ENCODE measurements at places on chromosomes 5 and 9.

GRCh38 chr9:105633411-105633810, 28.8 kb upstream of the TAL2 start:
- DNase-seq = no peak

- no peak for DNase-seq
Observed at GRCh38 chr5:132640613-132641012, 17.4 kb upstream of the IL13 start.

DNA sequence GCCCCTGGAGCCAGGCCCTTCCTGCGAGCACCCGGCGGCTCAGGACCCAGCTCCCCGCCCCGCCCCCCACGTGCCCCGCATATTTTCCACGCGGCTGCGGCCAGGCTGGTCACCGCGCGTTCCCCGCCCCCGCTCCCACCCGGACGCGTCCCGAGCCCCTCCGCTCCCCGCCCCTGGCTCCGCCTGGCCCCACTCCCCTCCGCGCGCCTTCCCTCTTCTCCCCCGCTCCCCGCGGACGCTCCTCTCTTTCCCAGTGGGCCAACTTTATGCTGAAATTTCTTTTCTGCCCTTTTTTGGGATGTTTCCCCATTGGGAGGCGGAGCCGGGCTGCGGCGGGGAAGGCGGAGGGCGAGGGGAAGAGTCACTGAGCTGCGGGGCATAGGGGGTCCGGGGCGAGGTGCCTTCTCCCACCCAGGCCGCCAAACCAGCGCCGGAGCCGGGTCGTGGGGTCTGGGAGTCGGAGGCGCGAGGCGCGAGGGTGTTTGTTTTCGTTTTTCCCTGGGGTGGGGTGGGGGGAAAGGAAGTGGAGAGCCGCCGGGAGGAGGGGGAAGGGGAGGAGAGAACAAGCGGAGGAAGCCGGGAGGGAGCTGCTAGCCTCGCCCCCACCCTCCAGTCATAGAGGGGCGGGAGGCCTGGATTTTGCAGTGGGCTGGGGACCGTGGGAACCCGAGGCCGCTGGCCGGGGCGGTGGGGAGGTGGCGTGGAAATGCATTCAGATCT, 1.0 kb upstream of the TPM2 start:
- DNase-seq = peak; percentile 62

- no peak for DNase-seq
Observed at GRCh38 chr9:134693641-134694367, 52.2 kb downstream of the COL5A1 start.

GRCh38 chr5:961711-962240, 46.8 kb upstream of the NKD2 start:
- DNase-seq = no peak

DNA sequence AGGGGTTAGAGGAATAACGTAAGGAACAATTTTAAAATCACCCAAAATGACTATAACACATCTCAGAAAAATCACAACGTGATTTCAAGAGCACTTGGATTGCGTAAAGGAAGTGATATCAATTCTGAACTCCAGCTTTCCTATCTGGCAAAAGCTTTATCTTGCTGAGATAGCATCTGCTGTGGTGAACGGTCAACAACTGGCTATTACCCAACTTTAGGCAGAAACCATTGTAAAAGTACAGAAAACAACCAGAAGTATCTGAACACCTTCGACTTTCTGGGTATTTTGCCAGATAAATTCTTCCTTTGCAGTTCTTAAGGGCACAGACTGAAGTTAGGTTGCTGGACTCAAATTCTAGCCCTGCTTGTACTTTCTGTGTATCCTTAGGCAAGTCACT, 9.2 kb downstream of the ABLIM3 start:
- DNase-seq = no peak

DNA sequence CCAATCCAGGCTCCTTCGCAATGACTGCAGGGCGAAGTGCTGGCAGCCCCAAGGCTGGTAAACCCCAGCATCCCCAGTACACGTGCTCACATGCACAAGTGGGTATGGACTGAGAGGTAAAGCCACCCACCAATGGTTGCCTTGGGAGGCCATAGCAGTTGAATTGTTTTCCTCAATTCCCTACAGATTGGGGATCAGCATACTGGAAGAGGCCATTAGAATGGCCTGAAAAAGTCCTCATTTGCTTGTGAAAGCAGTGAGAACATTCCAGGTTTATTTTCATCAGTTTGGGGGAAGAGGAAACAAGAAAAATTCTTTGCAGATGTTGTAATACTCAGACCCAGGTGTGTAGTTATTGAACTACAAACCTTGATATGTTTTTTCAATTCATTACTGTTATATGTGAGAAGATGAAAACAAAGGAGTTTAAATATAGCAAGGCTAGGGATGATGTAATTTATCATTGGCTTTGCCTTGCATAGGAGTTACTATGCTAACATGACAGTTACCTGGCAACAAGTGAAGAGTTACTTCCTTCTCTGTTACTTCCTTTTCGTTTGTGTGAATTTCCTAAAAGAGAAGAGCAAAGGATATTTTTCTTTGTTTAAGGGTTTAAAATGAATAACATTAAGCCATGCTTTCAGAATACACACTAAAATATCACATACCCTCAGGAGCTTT, 36.4 kb downstream of the MTMR12 start:
- DNase-seq = no peak

- DNase-seq = no peak
Observed at GRCh38 chr5:170923910-170924620, 62.2 kb downstream of the RANBP17 start.

DNA sequence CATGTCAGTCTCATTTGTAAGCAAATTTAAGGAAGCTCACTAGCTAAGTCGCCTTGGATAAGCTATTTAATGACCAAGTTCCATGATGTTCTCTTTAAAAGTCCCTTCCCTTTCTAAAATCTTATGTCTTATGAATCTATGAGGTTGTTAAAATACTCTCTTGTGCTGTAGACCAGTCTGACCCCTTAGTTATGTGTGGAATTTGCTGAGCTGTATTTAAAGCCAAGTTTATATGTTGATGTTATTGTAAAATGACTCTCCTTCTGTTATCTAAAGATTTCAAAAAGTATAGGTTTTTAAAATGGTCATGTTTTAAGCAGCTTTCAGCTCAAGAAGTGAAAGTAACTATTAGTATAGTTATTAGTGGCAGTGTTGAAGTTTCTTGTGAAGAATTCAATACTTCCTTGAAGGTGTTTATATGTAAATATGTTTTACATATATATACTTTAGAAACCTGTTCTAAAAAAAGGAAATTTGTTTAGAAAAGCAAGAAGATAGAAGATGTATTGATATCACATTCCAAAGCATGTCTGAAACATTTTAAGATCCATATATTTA, 92.2 kb downstream of the CDC42SE2 start:
- no peak for DNase-seq

GRCh38 chr5:104186510-104186909, 623.9 kb upstream of the NUDT12 start:
- no peak for DNase-seq

- no peak for DNase-seq
Observed at GRCh38 chr9:84736081-84736480, 66.6 kb downstream of the NTRK2 start.

GRCh38 chr5:107893642-107894041, 222.9 kb upstream of the EFNA5 start:
- DNase-seq = no peak

DNA sequence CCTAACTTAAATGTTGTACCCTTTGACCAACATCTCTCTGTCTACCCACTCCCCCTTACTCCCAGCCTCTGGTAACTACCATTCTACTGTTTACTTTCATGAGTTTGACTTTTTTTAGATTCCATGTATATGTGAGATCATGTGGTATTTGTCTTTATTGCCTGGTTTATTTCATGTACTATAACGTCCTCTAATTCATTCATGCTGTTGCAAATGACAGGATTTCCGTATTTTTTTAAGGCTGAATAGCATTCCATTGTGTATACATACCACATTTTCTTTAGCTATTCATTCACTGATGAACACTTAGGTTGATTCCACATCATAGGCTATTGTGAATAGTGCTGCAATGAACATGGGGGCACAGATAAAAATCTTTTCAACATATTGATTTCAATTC, 11.8 kb upstream of the NDUFB6 start:
- DNase-seq = no peak

- no peak for DNase-seq
Observed at GRCh38 chr5:79954620-79955019, 36.4 kb downstream of the MTX3 start.

DNA sequence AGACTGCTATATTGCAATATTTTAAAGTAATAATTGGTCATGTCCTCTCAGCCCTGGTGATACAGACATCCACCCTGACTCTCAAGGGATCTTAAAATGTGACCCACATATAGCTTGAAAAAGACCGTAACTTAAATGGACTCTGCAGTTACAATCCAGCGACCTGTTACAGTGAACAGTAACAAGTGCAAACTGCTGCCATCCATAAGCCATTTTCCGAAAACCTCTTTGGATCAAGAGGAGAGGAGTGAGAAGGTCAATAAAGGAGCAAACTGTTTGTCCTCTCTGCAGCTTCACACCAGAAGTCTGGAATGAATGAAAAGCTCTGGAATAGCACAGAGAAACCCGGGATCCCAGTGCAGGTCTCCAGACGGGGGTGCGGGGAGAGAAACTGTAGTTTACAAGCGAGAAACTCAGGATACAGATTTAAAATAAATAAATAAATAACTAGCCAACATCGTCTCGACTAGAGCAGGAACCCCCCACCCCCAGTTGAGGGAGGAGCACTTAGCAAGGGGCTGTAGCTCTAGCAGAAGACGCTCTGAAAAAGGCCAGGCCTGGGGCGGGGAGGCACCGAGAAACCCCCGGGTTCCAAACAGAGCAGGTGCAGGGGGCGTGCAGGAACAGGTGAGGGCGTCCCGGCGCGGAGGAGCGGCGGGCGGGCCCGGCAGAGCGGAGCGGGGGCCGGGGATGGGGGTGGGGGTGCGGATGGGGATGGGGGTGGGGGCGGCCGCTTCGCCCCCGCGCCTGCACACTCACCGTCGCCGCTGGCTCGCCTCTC, 572 bp downstream of the ZDHHC21 start:
- DNase-seq = peak; percentile 43

DNA sequence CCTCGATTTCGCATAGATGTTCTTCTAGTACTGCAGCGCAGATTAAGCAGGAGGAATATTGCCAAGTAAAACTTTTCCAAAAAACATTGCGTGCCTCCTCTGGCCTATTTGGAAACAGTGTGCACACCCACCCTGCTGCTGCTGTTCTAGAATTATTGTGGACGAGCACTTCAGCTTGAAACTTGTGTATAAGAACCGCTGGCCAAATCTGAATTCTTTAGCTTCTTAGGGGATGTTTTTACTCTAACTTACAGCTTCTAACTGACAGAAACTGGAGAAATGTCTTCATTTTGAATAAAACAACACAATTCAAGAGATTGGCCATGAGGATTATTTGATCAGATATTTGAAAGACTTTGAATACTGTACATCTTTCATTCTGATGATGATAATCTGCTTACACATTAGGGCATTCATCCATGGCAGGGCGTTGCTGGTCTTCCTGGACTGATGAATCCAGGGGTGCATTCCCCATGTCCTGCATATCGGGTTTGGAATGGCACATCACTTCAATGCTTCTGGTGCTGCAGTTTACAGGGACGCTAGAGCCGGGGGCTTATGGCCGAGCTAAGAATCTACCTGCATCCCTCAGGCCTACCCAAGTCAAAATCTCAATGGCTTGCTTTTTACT, 6.5 kb downstream of the ADAMTS16 start:
- no peak for DNase-seq

DNA sequence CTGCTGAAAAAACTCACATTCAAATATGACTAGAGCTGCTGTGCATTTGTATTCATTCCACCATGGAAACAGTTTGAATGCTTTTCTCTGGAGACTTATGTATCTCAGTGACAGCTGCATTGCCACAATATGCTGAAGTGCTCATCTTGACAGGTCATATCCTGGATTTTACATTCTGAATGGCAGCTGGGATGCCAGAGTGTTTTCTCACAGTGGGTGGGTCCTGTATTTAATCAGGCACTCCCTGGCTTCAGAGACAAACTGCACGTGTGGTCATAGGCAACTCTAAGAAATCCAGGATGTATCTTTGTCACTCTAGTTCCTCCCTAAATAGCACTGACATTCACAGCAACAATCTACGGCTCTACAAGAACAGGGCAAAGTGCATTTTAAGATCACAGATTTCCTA, 75.6 kb downstream of the ST8SIA4 start:
- DNase-seq = no peak

GRCh38 chr5:31186672-31187267, 6.7 kb upstream of the CDH6 start:
- DNase-seq = no peak

- peak; percentile 37 for DNase-seq
Observed at GRCh38 chr9:90815183-90815943, 13.7 kb downstream of the SYK start.

DNA sequence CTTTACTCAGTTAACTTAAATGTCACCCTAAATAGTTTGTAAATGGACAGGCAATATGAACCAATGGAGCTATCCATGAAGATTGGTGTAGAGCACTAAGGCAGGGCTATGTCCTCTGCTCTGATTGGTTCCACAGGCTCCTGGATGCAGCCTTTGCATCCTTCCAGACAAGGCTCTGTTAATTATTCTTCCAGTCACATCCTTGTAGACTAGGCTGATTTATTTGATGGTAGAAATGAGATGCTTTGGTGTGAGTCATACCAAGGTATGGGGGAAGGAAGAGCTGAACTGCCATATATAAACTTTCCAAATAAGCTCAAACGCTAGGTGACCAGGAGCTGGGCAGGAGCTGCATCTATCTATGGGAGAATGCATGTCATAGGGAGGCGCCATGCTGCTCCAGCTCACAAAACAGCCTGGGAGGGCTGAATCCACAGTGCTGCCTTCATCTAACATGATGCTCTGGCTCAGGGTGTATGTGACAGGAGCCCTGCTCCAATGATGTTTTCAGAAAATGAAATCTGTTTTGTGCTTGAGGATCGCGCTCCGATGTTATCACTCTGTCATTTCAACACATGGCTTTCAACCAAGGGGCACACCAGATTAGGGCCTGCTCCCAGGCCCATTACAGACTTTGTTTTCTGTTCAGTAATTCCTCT, 818.0 kb upstream of the ZNF608 start:
- DNase-seq = no peak

- DNase-seq = no peak
Observed at GRCh38 chr5:54176066-54176830, 134.1 kb downstream of the ARL15 start.

DNA sequence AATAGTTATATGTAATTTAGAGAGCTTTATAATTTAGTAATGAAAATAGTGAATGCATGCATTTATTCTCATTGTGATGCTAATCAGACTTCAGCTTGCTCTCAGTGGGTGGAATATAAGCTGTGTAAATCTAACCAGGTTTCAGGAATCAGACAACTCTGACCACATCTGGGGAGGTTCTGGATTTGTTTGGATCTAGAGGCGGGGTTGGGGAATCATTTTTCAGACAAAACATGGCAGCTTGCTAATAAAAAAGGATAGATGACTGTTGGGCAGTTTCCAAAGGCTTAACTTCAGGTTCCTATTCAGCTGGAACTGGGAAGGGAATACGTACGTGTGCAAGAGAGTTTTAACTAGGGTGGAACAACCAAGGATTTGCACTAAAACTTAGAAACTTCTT, 43.2 kb upstream of the MAMDC2 start:
- no peak for DNase-seq

GRCh38 chr5:39025456-39025855, 48.7 kb downstream of the RICTOR start:
- DNase-seq = no peak

Data from stimulated activated naive CD8-positive, alpha-beta T cell treated with anti-CD3 and anti-CD28 coated beads, Interleukin-15, Interleukin-2, amounts not matched to agents 100 U/mL and 50 U/mL, for 24 hours (primary cell).